ENCODE measurements at places on chromosomes 11 and 22.
A peak's percentile ranks its signal among the peaks of the same experiment; 100 is the strongest.

DNA sequence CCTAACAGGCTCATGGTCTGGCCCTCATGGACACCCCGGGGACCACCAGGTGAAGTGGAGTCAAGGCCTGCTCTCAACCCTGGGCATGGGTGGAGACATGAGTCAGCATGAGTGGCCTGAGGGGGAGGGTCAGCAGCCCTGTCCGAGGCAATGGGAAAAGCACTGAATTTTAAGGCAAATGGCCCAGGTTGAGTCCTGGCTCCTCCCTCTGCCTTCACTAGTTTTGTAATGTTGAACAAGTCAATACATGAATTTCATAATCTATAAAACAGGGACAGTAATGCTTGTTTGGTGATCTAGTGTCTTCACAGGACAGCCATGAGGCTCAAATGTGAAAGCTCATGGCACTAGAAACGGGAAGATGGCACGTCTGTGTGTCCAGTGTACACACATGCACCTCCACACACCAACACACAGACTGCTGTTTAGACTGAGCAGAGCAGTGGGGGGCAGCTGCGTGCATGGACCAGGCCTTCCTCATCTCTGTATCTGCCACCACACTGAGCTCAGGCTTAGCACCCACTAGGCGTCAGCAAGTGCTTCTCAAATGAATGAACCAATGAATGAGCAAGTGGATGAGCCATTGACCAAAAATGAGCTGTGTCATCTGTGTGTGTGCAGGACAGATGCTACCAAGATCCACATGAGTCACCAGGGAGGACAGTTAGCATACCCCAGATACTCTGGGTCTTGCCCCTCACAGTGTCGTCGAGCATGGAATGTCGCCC lies 63.4 kb downstream of the NRXN2 start:
- DNase-seq: no peak

DNA sequence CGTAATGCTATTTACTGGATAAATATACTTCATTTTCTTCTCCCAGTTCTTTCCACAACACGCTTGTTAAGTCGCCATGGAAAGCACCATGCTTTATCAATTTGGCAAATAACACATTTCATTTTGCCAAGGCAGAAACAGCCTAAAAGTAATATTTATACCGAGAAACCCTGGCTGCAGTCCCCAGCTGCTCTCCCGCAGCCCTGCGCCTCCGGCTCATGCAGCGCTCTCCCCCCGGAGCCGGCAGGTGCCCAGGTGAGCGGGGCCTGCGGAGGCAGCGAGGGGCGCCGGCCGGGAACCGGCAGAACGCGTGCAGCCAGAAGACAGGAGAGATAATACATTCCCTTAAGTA lies 681 bp upstream of the ARHGEF12 start:
- no peak for DNase-seq

DNA sequence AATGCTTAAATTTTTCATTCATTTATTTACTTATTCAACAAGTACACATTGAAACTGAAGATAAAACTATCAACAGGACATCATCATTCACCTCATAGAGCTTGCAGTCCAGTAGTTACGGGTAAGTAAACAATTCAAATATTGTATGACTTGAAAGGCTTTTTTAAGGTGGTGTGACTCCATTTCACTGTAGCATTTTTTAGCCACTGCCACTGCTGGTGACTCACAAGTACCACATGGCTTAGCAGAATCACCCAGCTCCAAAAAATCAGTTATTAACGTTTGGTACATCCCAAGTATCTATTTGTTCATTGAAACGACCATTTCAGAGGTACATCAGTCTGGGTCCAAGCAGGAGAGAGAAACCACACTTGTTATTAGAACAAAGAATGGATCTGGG lies 427.9 kb upstream of the DDI1 start:
- no peak for DNase-seq

- no peak for DNase-seq
These were observed 7.1 kb upstream of the MUC6 start for GRCh38 chr11:1043563-1044096.

- DNase-seq: no peak
These were observed 143.3 kb upstream of the MTNR1B start for GRCh38 chr11:92826136-92826535.

- no peak for DNase-seq
These were observed 408.8 kb downstream of the CTTN start for GRCh38 chr11:70807195-70807543.

- no peak for DNase-seq
These were observed 129.7 kb downstream of the ST3GAL4 start for GRCh38 chr11:126485021-126485792.

DNA sequence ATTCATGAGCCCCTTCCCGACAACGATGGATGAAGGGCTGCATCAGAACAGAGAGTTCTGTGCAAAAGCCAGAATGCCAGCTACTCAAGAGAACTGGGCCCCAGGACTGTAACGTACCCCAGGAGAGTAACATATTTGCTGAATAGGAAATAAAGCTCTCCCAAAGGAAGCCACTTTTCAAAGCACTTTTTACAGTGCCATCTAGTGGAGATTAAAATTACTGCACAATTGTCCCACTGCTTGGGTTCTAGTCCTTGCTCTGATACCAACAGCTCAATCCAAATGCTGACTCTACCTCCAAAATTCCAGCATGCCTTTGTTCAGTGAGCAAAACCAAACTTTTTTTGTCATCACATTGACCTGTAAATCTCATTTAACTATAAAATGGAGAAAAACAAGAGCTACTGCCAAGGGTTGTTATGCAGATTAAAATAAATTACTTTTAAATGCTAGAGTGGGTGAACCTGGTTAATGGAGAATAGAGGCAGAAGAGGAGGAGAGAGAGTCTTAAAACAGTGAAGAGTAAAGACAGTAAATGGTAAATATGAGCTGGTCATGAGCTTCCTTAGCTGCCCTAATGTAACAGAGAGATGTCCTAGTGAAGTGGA lies 87.6 kb upstream of the FSHB start:
- no peak for DNase-seq

GRCh38 chr11:20037396-20038153 lies 122.7 kb downstream of the DBX1 start:
- no peak for DNase-seq

DNA sequence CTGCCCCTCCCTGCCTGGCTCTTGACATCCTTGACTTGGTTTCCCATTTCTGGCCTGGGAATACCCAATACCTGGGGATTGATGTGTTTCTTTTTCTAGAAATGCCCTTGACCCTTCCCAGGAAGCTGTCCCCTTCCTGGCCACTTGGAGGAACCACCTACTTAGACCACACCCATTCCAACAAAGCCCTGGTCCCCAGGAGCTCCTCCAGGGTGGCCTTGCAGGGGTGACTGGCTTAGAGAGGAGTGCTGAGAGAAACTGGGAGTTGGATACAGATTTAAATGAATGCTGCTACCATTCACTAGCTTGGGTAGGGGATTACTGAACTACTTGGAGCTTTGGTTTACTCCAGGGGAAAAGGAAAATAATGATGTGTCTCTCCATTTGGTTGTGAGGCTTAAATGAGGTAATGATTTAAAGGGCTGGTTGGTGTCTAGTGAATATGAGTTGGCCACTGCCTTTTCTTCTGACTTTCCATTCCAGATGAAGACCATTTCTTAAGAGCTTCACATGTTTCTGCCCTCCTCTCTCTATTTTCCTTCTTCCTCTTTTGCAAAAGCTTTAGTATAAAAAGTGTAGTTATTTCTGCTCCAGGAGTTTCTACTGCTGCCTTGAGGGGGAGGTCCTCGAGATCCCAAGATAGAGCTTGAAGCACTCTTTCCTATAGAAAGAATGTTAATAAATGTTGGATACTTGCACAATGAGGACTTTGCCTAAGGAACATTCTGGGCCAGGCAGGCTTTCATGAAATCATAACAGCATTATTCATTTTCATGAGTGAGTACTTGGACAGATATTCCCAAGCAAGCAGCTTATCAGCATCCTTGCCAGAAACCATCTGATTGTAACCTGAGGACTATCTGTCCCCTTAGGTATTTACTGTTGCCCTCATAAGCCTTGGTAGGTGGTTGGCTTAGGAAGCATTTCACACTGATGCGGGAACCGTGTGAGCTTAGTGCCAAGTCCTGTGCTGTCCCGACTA lies 22.4 kb downstream of the PANX1 start:
- DNase-seq: no peak

DNA sequence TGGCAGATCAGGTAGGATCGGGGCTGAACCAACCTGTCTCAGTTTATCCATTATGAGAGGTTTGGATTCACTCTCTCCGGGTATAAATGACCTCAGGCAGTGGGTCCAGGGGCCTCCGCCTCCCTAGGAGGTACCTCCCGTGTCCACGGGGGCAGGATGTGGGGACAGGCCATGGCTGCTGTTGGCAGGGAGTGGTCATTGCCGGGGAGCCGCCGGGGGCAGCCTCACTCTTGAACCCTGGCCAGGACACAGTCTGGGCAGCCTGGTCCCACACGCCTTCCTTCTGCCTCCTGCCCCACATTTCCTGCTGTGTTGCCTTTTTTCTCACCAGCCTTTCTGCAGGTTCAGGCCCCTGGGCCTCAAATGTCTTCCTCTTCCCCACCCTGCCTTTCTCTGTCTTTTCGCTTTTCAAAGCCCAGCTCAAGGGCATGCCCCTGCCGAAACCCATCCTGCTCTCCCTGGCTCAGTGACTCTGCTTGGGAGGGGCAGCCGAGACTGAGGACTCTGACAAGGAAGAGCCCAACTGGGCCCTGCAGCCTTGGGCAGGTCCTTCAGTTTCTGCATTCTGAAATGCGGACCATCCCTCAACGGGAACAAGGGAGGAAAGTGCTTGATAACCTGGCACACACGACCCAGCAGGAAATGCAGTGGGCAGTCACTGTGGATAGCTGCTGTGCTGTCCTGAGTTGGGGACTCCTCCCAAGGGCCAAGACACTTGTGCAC lies 31.1 kb downstream of the ZC3H7B start:
- DNase-seq: no peak

DNA sequence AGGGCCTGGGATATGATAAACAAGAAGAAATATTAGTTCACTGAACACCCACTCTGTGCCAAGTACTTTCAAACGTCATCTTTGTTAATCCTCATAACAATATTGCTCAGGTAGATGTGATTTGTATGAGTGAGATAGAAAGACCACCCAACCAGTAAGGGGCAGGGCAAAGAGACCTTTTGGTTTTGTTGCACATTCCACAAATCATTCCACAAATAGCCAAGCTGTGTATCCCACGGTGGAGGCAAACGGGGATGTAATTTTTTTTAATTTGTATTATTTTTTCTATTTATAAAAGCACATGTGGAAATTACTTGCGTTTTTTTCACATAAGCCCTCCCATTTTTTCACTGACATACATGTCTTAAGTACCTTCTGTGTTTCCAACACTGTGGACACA lies 29.0 kb downstream of the LAYN start:
- DNase-seq: no peak

DNA sequence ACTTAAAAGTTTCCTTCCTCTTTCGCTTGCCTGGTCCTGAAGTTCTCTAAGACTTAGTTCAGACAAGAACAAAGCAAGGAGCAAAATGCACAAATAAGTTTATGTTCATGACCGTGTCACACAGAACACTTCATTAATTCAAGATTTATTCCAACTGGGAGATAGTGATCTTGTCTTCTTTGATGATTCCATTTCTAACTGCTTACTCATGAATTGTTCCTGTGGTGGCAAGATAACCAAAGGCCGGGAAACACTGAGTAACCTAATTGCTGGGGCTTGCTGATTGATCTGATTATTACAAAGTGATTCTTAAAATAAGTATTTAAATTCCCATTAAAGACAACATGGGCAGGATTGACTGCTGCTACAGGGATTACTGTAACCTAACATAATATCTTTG lies 1462.9 kb upstream of the RAG2 start:
- no peak for DNase-seq

GRCh38 chr11:77093056-77093891 lies 9.4 kb upstream of the OMP start:
- DNase-seq: no peak

GRCh38 chr11:119709638-119710346 lies 19.2 kb downstream of the NECTIN1 start:
- DNase-seq: no peak

- no peak for DNase-seq
These were observed 5.9 kb downstream of the JAM3 start for GRCh38 chr11:134074766-134075165.

DNA sequence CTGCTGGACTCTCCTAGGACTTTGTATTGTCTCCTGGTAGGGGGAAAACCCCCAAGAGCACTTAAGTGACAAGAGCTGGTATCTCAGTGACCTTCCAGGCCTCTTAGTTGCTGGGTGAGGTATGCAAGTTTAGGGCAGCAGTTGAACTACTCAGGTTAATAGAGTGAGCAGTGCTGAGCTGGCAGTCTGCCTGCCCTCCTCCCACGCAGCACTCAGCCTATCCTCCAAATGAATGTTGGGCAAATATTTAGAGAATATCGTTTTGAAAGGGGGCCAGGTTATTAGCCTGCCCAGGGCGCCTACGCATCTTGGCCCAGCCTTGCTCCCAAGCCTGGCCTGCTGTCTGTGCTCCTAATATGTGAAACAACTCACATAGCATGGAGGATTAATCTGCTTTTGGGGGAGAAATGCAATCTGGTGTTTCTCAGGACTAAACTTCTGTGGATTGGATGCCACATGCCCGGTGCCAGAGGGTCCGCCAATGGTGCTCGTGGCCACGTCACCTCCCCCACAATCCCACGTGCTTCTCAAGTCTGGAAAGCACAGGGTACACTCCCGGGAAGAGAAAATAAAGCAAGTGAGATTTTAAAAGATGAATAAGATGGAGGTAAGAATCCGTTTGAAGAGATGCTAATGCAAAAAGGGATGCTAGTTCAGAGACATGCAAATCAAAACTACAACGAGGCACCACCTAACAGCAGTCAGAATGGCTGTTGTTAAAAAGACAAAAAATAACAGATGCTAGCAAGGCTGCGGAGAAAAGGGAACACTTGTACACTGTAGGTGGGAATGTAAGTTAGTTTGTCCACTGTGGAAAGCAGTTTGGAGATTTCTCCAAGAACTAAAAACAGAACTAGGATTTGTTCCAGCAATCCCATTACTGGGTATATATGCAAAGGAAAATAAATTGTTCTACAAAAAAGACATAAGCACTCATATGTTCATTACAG lies 67.7 kb downstream of the SPON1 start:
- no peak for DNase-seq

DNA sequence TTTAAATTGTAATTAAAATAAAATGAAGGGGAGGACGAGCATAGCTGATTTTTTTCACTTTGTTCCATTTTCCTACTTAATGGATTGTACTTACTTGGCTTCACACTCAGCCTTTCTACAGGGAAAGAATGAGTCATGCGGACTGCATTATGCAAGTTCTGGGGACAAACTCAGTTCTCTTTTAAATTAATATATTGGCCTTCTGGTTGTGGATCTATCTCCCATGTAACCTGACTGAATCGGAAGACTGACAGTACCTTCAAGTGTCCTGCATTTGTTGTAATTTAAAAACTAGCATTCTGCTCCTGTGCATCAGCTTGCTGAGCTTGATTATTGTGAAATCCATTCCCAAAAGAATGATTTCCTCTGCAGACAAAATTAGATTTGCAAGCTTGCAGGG lies 12.2 kb downstream of the OR8D1 start:
- DNase-seq: no peak

DNA sequence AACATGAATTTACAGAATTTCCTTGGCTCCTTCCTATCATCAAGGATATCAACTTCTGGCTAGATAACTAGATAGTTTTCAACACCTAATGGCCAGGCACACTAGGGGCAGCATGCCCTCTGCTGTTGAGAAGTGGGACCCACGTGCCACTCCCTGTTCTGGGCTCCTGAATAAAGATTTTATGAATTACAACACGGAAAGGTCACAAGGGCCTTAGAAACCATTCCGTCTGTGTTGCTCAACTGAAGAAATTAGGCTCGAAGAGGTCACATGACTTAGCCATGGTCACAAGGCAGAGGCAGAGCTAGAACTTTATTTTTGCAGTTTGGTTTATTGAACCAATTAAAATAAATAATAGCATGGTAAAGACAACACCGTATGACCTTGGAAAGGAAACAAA lies 36.0 kb downstream of the PRCP start:
- DNase-seq: peak; percentile 73

- DNase-seq: no peak
These were observed 13.1 kb upstream of the RAB38 start for GRCh38 chr11:88188251-88188931.
